Heart right ventricle (tissue), 16 donors: ENCODE measurements at places on chromosomes 3 and 15. TPM values are rescaled to one million over a fixed set of nuclear protein-coding genes. Genes with fewer than 3 reads are reported as not detected.

GRCh38 chr3:187101184-187102072 lies 37.9 kb downstream of the RPL39L start:
- peak; percentile 79 for DNase-seq

DNA sequence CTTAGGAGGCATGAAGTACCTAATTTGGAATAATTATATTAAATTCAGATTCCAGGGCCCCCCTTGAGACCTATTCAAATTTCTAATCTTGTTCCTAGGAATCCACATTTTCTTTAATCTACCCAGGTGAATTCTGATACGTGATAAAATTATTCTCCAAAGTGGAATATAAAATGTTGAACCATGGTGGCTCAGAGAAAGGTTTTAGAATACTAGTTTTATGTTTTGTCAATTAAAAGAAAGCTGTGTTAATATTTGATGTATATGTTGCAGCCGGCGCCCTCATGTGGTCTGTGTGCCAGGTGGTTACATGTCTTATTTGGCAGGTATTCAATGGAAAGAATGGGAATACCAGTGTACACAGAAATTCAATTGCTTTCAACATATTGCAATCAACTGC lies 321.8 kb downstream of the FEZF2 start:
- DNase-seq, result no peak

DNA sequence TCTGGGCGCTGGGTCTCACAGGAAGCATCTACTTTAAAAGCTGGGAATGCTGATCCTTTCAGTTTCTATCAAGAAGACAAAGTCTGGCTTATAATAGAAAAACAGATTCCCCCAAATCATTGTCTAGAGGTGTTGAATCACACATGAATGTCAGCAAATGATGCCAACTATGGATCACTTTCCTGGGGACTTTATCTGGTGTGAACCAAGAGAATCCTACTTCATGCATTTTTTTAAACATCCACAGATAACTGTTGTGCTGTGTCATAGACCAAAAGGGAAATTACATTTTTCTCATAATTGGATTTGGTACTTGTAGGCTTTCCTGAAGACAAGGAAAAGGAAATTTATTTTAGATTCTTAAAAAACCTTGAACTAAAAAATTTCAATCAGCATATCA lies 132.7 kb downstream of the CD47 start:
- no peak for DNase-seq

GRCh38 chr3:183526838-183527427 lies 28.6 kb downstream of the KLHL6 start:
- no peak for DNase-seq

The USP4 gene
- total RNA-seq, result 35.4 TPM

The C3orf52 gene
- total RNA-seq, result 7.0 TPM

DNA sequence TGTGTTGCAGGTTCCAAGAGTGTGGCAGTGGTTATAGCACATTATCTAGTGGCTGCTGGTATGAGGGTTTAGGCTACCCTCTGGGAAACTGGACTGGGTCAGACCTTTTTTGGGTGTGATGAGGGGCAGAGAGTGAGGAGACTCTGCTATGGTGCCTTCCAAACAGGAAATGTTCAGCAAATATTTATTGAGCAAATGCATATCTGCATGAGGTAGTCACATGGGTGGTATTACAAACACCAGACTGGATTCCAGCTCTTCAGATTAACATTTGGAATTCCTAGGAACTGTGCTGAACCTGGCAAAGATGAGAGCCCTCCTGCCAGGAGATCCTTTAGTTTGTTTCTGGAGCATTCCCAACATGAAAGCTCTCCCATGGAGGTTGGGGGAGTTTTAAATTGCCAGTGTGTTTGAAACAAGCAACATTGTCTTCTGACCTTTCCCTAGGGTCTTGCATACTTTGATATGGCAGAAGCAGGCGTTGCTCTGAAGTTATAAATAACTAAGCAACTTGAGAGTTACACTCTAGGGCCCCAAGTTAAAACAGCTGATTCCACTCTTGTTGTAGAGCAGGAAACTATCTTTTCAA lies 341.2 kb upstream of the C2CD4B start:
- no peak for DNase-seq

GRCh38 chr3:145698749-145699148 lies 462.2 kb downstream of the PLOD2 start:
- DNase-seq, result no peak

The CCDC174 gene
- 10.5 TPM for total RNA-seq

DNA sequence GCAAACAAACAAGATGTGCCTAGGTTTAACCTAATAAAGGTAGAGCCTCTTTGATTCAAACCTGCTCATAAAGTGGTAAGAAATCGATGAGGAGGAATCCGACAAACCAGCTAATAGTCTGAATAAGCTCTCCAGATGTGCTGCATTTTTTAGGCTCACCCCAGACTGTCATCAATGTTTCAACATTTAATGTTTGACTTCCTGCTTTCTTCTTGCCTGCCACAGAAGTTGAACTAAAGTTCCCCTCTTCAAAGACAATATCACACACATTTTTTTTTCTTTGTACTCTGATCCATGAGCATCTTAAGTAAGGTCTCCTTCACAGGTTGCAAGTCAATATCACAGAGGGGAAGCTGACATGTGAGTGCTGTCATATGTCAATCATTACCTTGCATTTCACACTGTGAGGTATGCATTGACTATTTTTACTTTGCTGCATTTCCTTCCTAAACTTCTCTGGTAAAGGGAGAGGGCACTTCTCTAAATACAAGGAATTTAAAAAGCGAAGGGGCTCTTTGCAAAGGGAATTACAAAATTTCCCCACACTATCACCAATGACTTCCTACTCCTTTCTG lies 172.3 kb upstream of the MCTP2 start:
- no peak for DNase-seq

DNA sequence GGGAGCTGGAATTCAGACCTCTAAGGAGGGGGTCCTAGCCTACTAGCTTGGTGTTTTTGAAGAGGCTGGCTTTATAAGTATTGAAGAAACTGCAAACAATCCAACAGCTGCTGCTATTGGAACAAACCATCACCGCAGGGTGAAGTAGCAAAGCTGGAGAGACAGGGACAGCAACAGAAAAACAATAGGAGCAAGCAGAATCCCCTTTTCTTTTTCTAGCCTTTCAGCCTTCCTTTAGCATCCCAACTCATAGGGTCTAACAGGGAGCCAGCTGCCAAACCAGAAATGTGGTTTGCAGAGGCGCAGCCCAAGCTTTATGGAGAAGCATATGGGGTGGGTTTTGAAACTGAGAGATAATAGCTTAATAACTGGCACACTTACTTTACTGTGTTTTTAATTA lies 106.2 kb upstream of the CHMP2B start:
- DNase-seq, result no peak

- no peak for DNase-seq
These were observed 27.7 kb downstream of the GASK1A start for GRCh38 chr3:43006825-43007224.

The PRR23E gene
- not detected for total RNA-seq

DNA sequence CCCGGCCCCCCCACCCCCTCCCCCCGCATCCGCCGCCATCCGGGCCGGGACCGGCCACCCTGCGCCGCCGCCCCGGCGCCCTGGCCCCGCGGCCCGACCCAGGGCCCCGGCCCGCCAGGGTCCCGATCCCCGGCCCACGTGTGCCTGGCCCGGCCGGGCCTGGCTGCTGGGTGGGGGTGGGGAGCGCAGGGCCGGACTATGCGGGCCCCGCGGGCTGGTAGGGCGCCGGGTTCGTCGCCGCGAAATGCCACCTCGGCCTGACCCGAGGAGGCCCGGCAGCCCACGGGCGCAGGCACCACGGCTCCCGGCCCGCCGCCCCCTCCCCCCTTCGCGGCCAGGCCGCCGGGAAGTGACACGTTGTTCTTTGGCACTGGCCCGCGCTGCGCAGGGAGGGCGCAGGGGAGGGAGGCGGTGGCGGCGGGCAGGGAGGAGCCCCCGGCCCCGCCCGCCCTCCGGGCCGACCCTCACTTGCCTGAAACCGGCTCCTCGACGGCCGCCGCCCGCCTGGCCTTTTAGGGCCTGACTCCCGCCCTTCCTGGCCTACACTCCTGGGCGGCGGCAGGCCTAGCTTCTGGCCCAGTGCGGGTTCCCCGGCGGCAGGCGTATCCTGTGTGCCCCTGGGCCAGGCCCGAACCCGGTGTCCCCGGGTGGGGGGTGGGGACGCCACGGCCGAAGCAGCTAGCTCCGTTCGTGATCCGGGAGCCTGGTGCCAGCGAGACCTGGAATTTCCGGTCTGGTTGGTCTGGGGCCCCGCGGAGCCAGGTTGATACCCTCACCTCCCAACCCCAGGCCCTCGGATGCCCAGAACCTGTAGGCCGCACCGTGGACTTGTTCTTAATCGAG lies 515 bp downstream of the EIF4G1 start:
- peak; percentile 89 for DNase-seq

DNA sequence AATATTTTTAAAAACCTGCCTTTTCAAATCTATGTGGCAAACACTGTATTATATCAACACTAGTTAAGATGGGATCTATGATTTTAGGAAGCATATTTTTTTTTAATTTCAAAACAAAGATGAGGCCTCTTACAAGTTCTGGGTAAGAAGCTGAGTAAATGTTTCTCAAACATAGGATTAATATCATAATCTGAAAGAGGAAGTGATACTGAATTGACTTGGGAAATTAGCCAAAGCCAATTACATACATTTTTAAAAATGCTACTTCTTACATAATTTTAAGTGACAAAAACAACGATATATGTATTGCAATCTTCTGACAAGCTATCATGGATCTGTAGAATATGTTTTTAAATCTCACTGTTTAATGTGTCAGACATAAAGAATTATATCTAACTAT lies 135.1 kb upstream of the UBP1 start:
- DNase-seq, result no peak

GRCh38 chr3:128800241-128801187 lies 74.5 kb downstream of the RAB7A start:
- no peak for DNase-seq

DNA sequence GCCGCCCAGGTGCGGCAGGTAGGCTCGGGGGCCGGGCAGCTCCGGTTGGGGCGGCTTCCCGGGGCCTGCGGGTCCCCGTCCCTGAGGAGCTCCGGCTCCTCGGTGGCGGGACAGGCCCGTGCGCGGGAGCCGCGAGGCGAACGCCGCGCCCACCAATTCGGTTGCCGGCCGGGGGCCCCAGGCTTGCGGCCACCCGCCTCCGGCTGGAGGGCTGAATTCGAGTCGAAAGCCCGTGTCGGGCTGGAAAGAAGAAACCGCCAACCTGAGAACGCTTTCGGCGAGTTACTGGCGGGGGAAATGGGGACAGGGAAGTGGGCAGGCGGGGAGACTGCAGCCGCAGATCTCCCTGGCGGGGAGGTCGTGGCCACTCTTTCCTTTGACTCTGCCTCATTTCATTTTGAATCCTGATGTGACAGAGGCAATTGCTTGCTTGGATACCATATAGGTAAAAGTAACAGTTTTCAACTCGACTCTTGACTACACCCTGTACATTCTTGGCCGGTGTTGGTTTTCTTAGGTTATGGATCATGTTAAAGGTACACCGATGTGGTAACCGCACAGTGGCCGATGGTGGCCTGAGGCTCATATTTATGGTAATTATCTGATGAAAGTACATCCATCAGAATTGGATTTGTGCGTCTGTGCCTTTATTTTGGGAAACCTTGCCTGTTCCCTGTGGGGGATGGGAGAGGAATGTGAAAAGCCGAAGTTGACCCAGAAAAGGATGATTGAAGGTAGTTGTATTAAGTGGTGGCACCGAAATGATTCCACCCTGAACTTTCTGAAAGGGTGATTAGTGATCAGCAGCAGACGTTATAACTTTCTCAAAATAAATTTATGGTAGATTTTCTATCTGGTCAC lies 1.7 kb downstream of the B3GNT5 start:
- no peak for DNase-seq

- no peak for DNase-seq
These were observed 12.0 kb upstream of the TXNRD3 start for GRCh38 chr3:126666658-126667528.

GRCh38 chr3:128394033-128394432 lies 72.7 kb downstream of the DNAJB8 start:
- DNase-seq, result peak; percentile 34

DNA sequence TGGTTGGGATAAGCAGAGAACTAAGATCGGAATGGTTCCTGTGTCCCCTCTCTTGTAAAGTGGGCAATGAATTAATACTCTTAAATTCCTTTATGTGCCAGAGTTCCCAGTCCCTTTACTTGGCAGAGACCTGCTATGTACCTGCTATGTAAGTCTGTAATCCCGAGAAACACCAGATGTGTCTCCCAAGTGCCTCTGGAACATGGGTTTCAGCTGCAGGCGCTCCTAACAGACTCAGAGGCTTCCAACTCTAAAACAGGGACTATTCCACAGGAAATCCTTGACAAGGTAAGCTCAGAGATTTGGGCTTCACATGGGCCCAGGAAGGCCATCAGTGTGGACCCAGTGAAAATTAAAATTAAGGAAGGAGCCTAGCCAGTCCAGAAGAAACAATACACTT lies 117.7 kb upstream of the PLCL2 start:
- DNase-seq, result no peak

The CACNA2D3 gene
- 39.2 TPM for total RNA-seq

DNA sequence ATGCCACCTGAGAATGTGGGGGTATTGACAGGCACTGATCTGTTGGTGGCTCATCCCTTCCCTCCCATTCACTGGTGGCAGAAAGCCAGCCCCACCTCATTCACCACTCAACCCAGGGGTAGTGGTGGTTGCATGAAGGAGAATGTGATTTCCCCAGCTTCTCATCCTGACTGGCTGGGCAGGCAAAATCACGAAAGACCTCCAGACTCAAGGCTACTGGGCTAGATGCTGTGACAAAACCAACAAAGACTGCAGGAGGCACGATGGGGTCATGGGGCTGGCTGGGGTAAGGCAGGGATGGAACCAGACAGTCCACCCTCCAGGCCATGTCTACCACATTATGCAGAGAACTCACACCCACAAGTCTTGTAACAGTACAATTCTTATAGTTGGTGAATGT lies 33.9 kb downstream of the FSTL1 start:
- DNase-seq, result no peak

The BCL2A1 gene
- total RNA-seq, result 0.31 TPM

DNA sequence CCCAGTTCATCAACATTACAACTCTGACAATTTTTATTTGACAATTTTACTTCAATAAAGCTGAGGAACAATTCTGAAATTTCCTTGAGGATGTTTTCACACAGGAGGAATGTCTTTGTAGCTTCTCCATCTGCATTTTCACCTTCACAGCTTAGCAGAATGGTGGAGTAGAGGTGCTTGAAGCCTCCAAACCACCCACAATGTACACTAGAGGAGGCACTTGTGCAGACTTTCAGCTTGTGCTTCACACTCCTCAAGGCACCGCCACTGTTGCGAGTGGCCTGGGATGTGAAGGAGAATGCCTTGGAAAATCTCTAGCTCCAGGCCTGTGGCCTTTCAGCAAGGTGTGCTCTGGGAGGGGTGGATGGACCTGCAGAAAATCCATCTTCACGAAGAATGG lies 181.9 kb downstream of the EPHB1 start:
- DNase-seq, result no peak

DNA sequence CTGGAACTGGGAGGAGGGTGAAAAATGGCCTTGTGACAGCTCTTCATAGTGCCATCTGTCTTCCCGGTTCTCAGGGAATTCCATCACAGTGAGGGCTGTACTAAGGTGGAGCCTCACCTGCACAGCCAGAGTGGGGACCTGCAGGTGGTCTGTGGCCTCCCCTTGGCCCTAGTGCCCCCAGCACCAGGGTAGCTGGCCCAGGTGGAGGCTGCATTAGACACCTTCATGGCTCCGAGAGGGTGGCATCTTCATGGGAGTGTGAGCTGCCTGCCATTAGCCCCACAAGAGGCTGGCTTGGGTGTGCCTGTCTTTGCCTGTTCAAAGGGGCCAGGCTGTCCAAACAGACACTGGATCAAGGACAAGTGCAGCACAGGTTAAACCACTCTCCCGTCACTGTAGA lies 95.5 kb upstream of the PRR23E start:
- DNase-seq, result no peak
